ENCODE measurements at places on chromosomes 5 and 9. TPM values are rescaled to one million over a fixed set of nuclear protein-coding genes. Genes with fewer than 3 reads are reported as not detected.

The MED27 gene
- total RNA-seq: 25.1 TPM

The CCNO gene
- not detected for total RNA-seq

The INSL6 gene
- total RNA-seq: not detected

The PCBD2 gene
- 18.8 TPM for total RNA-seq

The LAMC3 gene
- total RNA-seq: 0.12 TPM

The PLAC8L1 gene
- 2.0 TPM for total RNA-seq

The INSL4 gene
- not detected for total RNA-seq

The DAB2 gene
- total RNA-seq: 43.9 TPM

The ARID3C gene
- total RNA-seq: 12.0 TPM

- H3K27me3 ChIP-seq: peaks cover 3% of the 10 kb centered on the region
- DNase-seq: no peak
- no peaks in the 10 kb centered on the region for H3K36me3 ChIP-seq
- peaks cover 2% of the 10 kb centered on the region for H3K4me1 ChIP-seq
Measured at GRCh38 chr9:69964446-69964845, 79.2 kb upstream of the MAMDC2 start.

GRCh38 chr9:1454211-1454610 lies 404.1 kb downstream of the DMRT2 start:
- H3K36me3 ChIP-seq: no peaks in the 10 kb centered on the region
- no peak for DNase-seq
- peak overlapping the region; percentile 43 for H3K27ac ChIP-seq
- no peak overlapping the region for H3K4me3 ChIP-seq
- no peaks in the 10 kb centered on the region for H3K27me3 ChIP-seq

- peaks cover 16% of the 10 kb centered on the region for H3K4me1 ChIP-seq
- peaks cover 23% of the 10 kb centered on the region for H3K27me3 ChIP-seq
- no peak overlapping the region for H3K4me3 ChIP-seq
Measured at GRCh38 chr9:75432386-75432785, 344.1 kb downstream of the OSTF1 start.

DNA sequence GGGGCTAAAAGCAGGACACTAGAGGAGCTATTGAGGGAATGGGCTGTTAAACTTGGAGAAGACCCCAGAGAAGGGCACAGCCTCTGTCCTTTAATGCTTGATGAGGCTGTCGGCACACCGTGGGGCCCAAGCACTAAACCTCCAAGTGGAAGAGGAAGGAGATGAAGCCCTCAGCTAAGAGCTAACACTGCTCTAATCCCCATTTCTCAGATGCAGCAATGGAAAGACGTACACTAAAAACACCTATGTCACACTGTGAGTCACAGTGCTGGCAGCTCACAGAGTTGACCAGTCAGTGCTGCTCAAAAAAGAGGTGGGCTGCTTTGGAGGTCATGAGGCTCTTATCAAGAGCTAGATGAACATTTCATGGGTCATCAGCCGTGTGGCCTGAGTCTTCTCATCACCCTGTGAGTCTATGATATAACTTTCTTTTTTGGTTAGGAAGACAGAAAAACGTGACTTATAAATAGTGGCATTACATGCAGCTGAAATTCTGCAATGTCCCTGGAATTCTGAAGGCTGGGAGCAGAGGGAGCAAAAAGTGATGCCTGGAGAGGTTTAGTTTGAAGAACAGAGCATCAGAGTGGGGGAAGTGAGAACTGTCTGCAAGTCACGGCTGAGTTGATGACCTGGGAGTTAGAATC lies 21.5 kb downstream of the TNFSF8 start:
- peak overlapping the region; percentile 62 for H3K27ac ChIP-seq
- no peaks in the 10 kb centered on the region for H3K36me3 ChIP-seq
- H3K4me3 ChIP-seq: no peak overlapping the region
- H3K27me3 ChIP-seq: peaks cover 8% of the 10 kb centered on the region

DNA sequence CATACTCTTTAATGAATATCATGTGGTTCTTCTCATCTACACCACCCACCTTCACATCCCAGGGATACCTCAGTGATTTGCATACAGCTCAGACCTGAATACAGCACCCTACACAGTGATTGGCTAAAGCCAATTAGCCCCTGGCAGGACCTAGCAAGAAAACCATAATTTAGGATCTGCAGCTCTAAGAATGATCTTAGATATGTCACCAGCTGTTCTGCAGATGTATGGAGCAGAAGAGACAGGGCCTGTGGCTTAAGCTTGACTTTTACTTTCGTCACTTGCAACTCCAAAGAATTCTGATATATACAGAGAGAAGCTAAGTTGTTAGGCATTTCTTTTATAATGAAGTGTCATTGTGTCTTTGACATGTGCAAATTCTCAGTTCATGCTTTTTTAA lies 483.2 kb upstream of the C9orf72 start:
- no peak overlapping the region for H3K27ac ChIP-seq
- no peaks in the 10 kb centered on the region for H3K36me3 ChIP-seq
- peaks cover 1% of the 10 kb centered on the region for H3K4me1 ChIP-seq
- H3K4me3 ChIP-seq: no peak overlapping the region
- no peaks in the 10 kb centered on the region for H3K27me3 ChIP-seq

DNA sequence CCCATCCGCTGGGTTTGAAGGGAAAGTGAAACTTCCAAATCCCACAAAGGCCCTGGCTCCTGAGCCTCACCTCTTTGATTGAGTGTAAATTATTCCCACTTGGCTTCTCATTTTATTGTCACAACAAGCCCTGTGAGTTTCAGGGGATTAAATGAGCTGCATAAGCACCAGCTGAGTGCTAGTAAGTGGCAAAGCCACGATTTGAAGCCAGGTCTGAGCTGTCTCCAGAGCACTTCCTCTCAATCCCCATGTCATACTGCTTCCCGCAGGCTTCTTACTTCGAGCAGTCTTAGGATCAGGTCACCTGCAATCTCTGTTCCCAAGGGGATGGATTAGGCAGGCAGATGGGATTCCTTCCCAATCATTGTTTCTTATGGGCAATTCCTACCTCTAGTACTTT lies 18.0 kb downstream of the RPS14 start:
- no peak overlapping the region for H3K4me3 ChIP-seq
- no peaks in the 10 kb centered on the region for H3K27me3 ChIP-seq
- H3K4me1 ChIP-seq: peaks cover 7% of the 10 kb centered on the region
- no peak overlapping the region for H3K27ac ChIP-seq
- H3K36me3 ChIP-seq: no peaks in the 10 kb centered on the region
- DNase-seq: no peak

DNA sequence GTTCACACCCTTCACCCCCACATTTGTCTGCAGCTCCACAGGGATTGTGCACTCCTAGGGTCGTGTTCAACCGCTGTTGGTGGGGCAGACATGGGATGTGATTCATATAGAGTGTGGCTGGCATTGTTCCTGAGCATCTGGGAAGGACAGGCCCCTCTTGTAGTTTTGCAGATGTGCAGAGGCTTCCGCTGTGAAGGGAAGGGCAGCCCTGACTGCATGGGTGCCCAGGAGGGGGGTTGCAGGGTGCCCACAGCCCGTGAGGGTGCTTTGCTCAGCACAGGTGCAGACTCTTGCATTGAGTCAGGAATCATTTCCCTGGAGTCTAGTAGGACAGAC lies 30.2 kb upstream of the PITX1 start:
- no peak for DNase-seq
- H3K27ac ChIP-seq: peak overlapping the region; percentile 49
- no peaks in the 10 kb centered on the region for H3K4me1 ChIP-seq
- H3K36me3 ChIP-seq: no peaks in the 10 kb centered on the region
- H3K27me3 ChIP-seq: peaks cover 28% of the 10 kb centered on the region

- H3K4me1 ChIP-seq: no peaks in the 10 kb centered on the region
- H3K27ac ChIP-seq: no peak overlapping the region
- peaks cover 2% of the 10 kb centered on the region for H3K27me3 ChIP-seq
- no peaks in the 10 kb centered on the region for H3K36me3 ChIP-seq
Measured at GRCh38 chr5:157222506-157223230, 42.0 kb downstream of the ITK start.

DNA sequence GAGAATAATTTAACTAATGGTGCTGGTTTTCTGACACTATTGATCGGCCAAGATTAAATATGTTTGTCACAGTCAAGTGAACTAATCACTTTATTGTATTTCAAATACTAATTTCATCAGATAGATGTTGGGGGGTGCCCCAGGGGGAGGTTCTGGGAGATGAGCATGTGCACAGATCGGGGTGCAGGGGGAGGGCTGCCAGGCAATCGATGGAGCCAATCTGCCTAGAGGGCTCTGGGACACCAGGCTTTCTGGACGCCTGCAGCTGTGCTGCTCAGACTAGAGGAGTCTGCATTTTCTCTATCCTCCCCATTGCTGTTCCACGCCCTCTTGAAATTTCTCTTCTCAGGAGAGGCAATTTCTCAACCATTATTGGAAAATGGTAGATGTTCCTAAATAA lies 100.0 kb upstream of the ALDH1B1 start:
- H3K27me3 ChIP-seq: peaks cover 13% of the 10 kb centered on the region
- no peaks in the 10 kb centered on the region for H3K36me3 ChIP-seq
- no peak overlapping the region for H3K27ac ChIP-seq
- no peak overlapping the region for H3K4me3 ChIP-seq
- no peak for DNase-seq

- H3K27me3 ChIP-seq: peaks cover 6% of the 10 kb centered on the region
Measured at GRCh38 chr5:167513381-167513780, 778.1 kb upstream of the WWC1 start.

DNA sequence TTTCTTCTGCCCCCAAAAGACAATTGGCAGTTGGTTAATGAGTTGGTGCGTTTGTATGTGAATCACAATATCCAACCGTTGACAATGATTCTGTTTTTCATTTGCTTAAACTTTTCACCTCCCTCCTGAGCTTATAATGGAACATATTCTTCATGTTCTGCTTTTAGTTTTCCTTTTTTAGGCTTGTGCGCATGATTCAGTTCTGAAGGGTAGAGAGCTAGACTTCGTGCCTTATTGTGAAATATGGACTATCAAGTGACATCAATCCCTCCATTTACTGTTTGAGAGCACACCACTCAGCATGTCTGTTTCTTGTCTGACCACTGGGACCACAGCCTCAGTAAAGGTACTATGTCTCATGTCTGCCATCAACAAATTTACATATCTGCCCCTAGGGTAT lies 30.5 kb upstream of the LPAR1 start:
- H3K36me3 ChIP-seq: no peaks in the 10 kb centered on the region
- no peak overlapping the region for H3K4me3 ChIP-seq
- H3K4me1 ChIP-seq: no peaks in the 10 kb centered on the region
- H3K27me3 ChIP-seq: peaks cover 4% of the 10 kb centered on the region
- no peak for DNase-seq

- H3K4me1 ChIP-seq: peaks cover 25% of the 10 kb centered on the region
- no peak for DNase-seq
- no peaks in the 10 kb centered on the region for H3K36me3 ChIP-seq
- no peak overlapping the region for H3K4me3 ChIP-seq
- no peak overlapping the region for H3K27ac ChIP-seq
- H3K27me3 ChIP-seq: no peaks in the 10 kb centered on the region
Measured at GRCh38 chr5:93246090-93246855, 334.7 kb downstream of the NR2F1-AS1 start.

- DNase-seq: no peak
- H3K36me3 ChIP-seq: peaks cover under 1% of the 10 kb centered on the region
- H3K4me3 ChIP-seq: no peak overlapping the region
- H3K4me1 ChIP-seq: peaks cover 10% of the 10 kb centered on the region
- no peaks in the 10 kb centered on the region for H3K27me3 ChIP-seq
Measured at GRCh38 chr9:33287087-33287490, 3.2 kb upstream of the NFX1 start.

DNA sequence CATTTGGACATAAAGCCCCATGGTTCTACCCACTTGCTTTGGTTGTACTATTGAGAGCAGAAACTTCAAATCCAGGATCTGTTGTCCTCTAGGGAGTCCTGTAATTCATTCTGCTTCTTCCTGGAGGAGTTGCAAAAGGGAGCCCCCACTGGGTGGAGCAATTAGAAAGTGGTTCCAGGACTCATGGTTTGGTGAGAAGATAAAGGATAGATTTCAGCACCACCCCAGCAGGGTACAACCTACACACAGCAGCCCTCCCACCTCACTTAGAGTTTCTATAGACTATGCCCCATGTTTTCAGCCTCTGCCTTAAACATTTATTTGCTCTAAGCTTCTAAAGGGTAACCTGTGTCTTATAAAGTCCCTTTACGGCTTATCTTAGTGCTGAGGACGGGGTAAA lies 112.6 kb upstream of the ARRDC3 start:
- DNase-seq: no peak
- H3K4me1 ChIP-seq: no peaks in the 10 kb centered on the region
- no peaks in the 10 kb centered on the region for H3K36me3 ChIP-seq
- H3K27me3 ChIP-seq: peaks cover 3% of the 10 kb centered on the region
- no peak overlapping the region for H3K27ac ChIP-seq

GRCh38 chr9:69307446-69308205 lies 17.4 kb upstream of the ENTREP1 start:
- DNase-seq: no peak
- H3K4me1 ChIP-seq: no peaks in the 10 kb centered on the region
- H3K4me3 ChIP-seq: no peak overlapping the region
- H3K27ac ChIP-seq: no peak overlapping the region

- peaks cover 38% of the 10 kb centered on the region for H3K4me1 ChIP-seq
- DNase-seq: no peak
- H3K27ac ChIP-seq: peak overlapping the region; percentile 76
- H3K4me3 ChIP-seq: no peak overlapping the region
Measured at GRCh38 chr5:67015541-67016191, 180.9 kb downstream of the CD180 start.

- no peaks in the 10 kb centered on the region for H3K36me3 ChIP-seq
- no peaks in the 10 kb centered on the region for H3K4me1 ChIP-seq
- H3K27ac ChIP-seq: no peak overlapping the region
- no peaks in the 10 kb centered on the region for H3K27me3 ChIP-seq
- no peak overlapping the region for H3K4me3 ChIP-seq
- no peak for DNase-seq
Measured at GRCh38 chr5:23437011-23437410, 70.4 kb upstream of the PRDM9 start.
